ENCODE measurements at places on chromosomes 11 and 22.

- no peak for DNase-seq
Observed at GRCh38 chr11:132523929-132524328, 1008.4 kb downstream of the OPCML start.

- no peak for DNase-seq
Observed at GRCh38 chr11:26992031-26992541, 1.8 kb upstream of the FIBIN start.

- DNase-seq, result no peak
Observed at GRCh38 chr11:11421509-11421908, 68.5 kb upstream of the CSNK2A3 start.

DNA sequence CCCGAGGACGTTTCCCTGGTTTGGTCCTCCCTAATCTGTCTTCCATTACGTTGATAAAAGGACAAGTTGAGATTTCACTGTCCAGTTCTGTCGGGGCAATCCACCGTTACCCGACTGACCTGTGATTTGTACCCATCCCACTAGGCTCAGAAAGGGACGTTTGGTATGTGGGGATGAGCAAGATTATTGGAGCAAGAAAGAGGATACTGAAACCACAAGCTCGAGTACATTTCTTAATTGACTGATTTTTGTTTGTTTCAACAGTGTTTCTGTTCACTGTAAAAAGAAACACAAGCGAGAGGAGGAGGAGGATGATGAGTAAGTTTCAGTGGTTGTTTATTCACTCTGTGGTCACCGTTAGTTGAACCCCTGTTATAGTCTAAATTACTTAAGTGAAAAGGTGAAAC is 969 bp downstream of the CCDC117 start:
- DNase-seq, result no peak

- no peak for DNase-seq
Observed at GRCh38 chr22:17910561-17911311, 113.6 kb downstream of the MICAL3 start.

DNA sequence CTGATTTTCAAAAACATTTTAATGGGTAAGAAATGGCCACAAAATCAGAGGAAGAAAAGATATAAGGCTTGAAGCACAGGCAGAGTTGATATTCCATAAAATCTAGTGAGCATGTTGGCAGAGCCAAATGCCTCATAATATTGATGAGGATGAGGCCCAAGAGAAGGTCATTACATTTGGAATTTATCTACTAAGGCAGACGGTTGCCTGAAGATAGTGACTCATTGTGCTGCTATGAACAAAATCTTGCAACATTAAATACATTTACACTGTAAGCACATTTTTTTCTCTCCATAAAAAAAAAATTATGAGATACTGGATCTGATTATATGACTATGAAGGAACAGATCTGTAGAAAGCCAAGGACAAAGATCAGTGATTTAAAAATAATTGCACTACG is 881.4 kb upstream of the CHORDC1 start:
- DNase-seq, result no peak

DNA sequence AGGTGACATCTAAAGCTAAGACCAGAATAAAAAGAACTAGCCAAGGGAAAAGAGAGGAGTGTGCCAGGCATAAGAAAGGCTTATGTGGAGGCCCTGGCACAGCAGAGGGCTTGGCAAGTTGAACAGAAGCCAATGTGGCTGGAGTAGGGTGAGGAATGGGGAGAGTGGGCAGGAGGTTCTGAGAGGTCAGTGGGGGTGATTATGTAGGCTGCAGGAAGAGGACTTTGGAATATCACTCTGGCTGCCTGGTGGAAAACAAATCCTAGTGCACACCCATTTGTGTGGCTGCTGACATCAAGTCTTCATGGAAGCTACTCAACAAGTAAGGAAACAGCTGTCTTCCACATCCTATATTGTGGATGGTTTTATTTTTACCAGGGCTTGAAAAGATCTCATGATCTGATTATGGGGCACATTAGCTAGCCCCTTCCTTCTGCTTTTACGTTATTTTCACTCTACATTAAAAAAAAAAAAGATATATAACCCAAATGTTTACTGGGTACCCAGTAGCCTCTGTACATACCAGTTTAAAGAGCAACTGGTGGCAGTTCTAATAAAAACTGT is 3.4 kb downstream of the MRPL16 start:
- DNase-seq, result no peak

GRCh38 chr11:134558916-134559601 is 147.0 kb upstream of the B3GAT1 start:
- DNase-seq, result no peak

DNA sequence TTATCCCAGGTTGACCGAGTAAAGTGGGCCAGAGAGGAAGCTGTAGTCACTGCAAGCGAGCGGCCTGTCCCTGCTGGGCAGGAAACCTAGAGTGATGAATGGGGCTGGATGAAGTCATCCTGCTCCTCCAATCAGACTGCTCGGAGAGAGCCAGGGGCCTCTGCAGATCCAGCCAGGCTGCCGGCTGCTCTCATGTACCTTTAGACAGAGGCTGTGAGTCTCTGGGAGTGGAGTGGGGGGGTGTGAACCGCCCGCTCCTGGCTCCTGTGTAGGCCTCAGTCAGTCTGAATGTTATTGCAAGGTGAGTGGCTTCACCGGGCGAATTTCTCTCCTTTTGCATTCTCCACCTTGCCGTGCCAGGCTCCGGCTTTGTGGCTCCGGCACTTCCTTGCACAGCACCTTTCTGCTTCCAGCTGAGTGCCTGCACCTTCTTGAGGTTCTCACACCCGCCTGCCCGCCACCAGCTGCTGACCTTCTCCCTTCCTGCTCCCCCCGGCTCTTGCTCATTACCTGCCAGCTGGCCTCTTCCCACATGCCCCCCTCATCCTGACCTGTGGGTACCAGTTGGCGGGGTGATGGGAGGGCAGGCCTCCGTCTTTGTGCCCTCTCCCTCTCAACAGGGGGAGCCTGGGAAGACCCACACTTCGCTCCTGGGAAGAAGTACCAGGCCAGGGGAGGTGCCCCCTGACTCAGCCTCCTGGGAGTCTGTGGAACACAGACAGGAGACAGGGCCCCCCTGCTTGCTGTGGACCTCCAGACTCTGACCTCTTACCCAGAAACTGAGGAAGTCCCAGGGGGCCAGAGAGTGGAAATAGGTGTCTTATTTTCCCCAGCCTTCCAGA is 79.9 kb downstream of the GRAMD1B start:
- DNase-seq, result no peak

GRCh38 chr11:8339592-8340022 is 75.9 kb upstream of the LMO1 start:
- DNase-seq, result no peak

DNA sequence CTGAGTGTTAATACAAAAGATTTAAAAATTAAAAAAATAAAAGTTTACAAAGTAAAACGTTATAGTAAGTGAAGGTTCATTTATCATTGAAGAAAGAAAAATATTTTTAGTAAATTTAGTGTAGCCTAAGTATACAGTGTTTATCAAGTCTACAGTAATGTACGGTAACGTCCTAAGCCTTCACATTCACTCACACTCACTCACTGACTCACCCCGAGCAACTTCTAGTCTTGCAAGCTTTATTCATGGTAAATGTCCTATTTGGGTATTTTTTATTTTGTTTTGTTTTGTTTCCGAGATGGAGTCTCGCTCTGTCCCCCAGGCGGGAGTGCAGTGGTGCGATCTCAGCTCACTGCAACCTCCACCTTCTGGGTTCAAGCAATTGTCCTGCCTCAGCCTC is 8.8 kb downstream of the CASTOR1 start:
- no peak for DNase-seq

DNA sequence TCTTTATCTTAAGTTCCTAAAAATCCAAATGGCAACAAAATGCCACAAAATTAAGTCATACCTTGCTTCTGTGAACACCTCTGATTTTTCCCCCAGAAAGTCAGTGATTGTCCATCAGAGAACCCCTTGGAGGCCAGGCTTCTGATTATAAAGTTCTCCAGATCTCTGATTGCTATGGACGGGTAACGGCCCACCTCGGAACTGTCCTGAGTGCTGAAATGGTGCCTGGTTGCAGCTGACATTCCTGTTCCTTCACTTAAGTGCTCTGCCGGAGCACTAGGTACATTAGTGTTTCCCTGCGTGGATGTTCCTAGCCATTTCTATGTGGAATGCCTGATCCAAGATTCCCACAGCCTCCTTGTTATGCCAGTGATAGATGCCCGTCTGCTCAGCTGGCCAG is 85.0 kb downstream of the CHST1 start:
- DNase-seq, result no peak

DNA sequence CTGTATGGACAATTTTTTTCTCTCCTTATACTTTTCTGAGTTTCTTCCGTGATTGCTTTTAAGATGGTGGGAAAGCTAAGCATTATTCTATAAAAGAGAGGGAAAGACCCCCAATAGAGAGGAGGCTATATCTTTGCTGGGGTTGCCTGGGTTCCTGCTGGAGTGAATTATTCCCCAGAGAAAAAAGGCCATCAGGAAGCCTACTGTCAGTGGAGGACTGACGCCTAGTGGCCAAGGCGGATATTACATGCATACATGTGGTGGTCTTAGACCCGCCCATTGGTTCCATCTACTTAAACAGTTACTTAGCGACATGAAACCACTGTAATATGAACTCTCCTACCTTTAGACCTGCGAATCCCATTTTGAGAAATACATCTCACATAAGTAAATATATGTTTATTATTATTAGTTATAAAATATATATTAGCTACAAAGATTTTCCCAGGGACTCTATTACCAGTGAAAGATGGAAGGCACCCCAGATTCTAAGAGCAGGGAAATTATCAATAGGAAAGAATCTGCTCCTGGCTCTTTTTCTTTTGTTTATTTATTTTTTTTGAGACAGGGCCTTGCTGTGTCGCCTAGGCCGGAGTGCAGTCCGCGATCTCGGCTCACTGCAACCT is 15.7 kb upstream of the PGA3 start:
- no peak for DNase-seq

- DNase-seq, result no peak
Observed at GRCh38 chr11:30392221-30392784, 69.4 kb downstream of the ARL14EP start.

DNA sequence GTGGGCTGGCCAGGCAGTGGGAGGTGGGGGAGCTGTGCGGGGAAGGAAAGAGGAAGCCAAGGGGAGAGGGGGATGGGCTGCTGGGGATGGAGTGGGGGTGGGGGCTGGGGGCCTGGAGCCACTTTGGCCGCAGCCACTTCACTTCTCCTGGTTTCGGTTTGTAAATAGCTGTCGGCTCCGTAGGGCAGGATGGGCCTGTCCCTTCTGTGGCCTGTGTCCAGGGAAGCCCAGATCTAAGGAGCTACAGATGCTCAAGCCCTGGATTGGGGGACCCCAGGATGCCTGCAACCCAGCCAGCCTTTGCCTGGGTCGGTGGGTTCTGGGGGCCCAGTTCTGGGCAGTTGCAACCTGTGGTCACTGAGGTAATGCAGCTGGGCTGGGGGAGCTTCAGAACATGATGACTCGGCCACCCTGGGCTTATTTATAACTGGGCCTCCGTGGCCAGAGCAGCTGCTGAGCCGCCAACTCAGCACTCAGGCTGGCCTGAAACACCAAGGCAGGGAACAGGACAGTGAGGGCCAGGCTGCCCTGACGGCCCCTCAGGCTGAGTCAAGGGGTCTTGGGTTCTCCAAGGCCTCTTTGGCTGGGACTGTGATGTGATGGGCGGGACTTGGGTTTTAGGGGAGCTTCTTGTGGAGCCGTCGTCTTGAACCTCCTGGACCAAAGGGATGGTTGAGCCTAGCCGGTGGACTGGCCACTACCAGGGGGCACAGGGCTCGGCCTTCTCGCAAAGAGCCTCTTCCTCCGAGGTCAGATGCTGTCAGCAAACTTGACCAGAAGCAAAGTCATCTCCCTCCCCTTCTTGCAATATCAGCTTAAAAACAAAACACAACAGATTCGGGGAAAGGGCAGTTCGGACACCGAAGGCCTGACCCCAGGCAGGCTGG is 15.0 kb upstream of the SLC39A13 start:
- no peak for DNase-seq

DNA sequence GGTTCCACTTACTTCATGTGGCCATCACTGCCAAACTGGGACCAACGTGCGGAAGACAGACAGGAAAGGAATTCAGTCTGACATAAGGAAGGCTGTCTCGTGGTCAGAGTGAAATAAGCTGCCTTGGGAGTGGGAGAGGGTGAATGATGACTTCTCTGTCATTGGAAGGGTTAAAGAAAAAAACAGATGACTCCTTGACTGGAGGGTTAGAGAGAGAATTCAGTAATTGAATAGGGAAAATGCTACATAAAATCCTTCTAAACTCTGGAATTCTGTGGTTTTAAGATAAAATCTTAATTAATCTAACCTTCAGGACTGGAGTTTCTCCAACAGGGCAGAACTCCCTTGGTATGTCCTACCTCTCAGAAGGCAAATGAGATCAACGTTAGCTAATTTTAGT is 33.8 kb downstream of the RAB30 start:
- DNase-seq, result no peak

- DNase-seq, result no peak
Observed at GRCh38 chr22:19717691-19718455, 3.6 kb downstream of the SEPTIN5 start.

DNA sequence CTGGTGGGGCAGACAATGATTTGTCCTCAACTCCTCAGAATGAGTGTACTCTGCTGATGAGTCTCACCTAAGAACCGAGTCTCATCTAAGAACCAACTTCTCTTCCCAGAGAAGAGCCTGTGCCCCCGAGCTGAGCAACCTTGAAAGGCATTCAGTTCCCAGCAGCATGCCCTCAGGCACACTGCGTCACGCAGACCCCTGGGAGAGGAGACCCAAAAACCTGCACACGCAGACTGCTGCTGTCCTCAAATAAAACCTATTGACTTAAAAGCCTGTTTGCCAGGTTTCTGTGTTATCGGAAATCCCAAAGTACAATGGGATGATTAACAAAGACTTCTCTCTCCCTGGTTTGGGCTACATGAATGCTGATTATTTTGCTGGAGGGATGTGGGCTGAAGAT is 121.2 kb downstream of the C11orf58 start:
- no peak for DNase-seq

DNA sequence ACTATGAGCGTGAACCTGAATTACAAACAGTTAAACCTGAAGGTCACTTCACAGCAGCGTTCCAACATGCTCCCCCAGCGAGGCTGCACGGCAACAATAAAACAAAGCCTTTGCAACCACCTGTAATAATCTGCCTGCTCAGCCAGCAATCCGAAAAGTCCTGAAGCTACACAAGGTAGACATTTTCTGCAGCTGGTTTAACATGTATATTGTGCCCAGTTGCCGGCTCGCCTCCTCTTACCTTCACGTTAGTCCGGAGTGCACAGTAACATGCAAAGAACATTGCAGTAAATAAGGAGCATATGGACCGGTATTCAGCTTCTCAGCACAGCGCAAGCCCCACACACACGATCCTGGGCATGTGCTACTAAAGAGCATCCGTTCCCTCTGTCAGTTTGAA is 704.3 kb downstream of the DLG2 start:
- no peak for DNase-seq

- no peak for DNase-seq
Observed at GRCh38 chr11:109033627-109034338, 368.9 kb downstream of the DDX10 start.

DNA sequence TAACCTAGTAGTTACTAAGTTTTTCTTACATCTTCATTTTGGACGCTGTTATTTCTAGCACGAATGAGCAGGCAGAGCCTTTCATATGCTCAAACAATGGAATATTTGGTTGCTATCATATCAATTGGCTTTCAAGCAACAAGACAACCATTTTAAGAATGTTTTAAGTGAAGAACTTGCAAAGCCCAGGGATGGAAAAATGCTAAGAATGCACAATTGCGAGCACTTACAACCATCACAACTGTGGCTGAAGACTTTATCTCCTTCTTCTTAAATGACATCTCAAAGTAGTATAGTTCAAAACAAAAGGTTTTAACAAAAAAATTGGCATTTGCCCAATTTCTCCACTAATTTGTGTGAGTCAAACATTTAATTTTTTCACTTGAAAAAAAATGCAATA is 8.3 kb upstream of the MMP1 start:
- no peak for DNase-seq
